EH (cell line): ENCODE measurements at places on chromosomes 12 and 14.

DNA sequence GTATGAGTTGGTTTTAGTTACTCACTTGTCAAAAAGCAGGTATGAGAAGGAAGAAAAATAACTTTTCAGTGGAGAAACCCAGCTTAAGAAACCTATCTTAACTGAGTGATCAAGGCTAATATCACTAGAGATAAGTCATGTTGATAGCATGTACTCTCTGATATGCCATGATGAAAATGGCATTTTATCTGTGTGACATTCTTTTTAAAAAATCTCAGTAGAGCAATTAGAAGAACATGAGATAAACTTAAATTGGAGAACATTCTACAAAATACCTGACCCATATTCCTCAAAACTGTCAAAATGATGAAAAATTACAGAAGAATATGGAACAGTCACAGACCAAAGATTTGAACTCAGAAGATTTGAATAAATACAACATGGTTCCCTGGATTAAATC lies 912.4 kb upstream of the ATXN7L3B start:
- DNase-seq = no peak

GRCh38 chr14:103142026-103142425 lies 18.8 kb downstream of the TNFAIP2 start:
- DNase-seq = no peak

GRCh38 chr14:70014406-70015095 lies 135.3 kb downstream of the SMOC1 start:
- DNase-seq = no peak

GRCh38 chr14:95240859-95241813 lies 78.6 kb downstream of the CLMN start:
- DNase-seq = no peak

- peak; percentile 73 for DNase-seq
Observed at GRCh38 chr12:124928095-124928911, 13.9 kb upstream of the UBC start.

DNA sequence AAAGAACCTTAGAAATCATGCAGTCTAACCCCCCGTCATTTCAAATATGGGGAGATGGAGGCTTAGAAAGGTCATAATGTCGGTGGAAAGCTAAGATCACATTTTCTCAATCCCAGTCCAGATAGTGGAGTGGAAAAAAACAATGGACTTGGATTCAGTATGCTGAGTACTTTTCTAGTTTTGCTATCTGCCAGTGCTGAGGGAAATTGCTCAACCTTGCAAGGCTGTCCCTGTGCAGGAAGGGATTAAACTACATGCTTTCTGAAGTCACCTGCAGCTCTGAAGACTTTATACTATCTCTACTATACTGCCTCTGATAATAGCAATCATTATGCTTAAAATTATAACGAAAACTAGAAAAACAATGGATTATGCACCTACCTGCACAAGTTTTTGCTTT lies 272.8 kb downstream of the LRIG3 start:
- no peak for DNase-seq

DNA sequence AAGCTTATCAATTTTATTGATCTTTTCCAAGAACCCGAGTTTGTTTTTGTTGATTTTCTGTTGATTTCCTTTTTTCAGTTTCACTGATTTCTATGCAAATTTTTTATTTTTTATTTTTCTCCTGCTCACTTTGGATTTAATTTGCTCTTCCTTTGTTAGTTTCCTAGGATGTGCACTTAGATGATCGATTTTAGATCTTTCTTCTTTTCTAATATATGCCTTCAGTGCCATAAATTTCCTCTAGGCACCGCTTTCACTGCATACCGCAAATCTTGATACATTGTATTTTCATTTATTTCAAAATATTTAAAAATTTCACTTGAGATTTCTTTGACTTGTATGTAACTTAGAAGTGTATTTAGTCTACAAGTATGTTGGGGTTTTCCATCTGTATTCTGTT lies 9.5 kb downstream of the TOGARAM1 start:
- DNase-seq = no peak

GRCh38 chr12:2613326-2614073 lies 181.3 kb upstream of the FKBP4 start:
- DNase-seq = peak; percentile 98

DNA sequence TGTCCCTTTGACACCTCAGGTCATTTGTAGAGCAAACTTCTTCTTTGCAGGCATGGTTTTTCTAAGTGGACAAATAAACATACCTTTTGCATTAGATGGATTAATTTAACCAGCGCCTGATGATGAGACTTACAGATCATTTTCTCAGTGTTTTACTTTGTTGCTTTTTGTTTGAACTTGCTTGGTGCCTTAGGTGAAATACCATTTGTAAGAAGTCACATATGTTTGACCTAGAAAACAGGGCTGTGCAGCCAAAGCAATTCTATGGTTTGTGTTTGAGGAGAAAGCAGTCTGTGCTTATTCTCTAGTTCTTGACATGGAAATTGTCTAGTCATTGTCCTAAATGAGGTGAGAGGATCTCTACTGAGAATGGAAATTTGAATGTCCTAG lies 111.1 kb downstream of the DIP2B start:
- DNase-seq = peak; percentile 81

DNA sequence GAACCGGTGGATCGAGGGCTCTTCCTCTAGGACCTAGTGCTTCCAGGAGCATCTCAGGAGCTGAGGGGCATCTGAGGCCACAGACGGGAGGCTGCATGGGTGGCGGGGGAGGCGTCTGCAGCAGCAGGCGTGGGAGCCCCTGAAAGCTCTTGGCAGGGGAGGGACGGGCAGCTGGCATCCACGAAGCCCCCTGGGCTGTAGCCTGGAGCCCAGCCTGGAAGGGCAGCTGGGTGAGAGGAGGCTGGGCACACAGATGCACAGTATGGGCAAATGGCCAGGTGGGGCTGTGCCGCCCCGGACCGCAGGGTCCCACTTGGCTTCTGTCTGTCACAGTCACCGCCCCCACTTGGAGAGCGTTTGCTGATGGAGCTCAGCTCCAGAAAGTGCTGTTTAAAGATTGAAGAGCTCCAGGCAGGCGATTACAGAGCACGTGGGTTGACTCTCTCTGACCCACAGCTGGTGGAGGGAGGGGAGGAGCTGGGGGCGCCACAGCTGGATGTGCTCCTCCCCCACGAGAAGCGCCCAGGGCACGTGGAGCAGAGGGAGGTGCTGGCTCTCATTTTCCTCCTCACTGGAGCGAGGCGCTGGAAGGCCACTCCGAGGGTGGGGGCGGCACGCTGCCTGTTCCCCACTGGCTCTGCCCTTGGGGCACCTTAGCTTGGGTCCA lies 155.0 kb upstream of the C14orf180 start:
- DNase-seq = no peak

DNA sequence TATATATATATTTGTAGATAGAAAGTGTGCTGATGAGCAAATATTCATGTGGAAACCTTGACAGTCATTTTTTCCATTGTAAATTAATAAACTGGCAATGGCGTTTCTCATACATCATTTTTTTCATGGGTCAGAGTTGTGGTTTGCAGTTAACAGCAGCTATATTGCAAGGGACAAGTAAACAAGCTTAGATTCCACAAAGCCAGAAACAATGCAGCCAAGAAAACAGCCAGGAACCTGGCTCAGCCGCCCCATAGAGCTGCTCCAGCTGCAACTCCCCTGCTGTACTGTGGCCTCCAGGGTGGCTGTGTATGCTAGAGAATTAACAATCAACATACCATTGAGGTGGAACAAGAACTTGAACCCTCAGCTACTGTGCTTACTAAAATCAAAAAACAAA lies 298.2 kb downstream of the TMEM132D start:
- no peak for DNase-seq

DNA sequence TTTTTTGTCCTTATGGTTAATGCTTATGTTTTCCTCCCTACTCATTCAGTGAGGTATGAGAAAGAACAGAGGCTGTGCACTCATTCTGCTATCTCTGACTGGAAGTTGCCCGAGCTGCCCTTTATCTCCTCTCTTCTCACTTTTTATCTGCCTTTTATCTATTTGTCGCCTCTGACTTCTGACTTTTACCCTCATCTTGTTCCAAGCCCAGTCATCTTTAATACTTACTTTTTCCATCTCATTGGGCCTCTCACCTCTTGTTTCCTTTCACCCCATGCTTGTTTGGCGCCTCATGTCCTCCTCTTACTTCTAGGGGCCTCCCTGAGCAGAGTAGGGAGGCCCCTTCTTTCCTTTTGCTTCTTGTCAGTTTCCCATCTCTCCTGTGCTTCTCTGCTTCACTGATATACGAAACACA lies 50.7 kb downstream of the DIP2B start:
- no peak for DNase-seq

DNA sequence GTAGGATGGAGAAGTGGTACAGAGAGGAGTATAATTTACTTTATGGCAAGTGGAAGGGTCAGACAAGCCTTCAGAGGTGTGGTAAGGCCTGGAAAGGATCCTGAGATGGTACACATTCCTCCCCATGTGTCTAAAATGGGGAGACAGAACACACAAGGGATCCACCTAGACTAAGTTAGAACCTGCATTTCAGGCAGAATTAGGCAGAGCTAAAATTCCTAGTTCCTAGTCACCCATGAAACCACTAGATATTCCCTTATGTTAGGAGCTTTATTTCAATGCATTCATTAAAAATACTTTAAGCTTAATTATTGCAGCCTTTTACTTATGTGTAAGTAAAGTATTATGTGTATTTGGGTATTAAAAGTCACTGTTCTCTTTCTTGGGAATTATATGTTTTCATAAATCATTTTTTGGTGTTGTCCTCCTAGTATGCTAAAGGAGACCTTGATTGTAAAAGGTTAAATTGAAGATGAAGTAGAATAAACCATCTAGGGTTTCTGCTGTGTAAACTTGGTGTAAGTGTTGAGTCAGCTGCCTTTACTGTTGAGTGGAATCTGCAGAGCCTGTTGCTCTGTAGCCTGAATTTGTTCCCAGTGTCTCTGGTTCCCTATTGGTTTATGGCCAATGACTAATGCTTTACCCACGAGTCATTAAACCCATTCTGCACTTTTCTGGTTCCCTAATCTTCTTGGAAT lies 423.2 kb downstream of the ATP23 start:
- DNase-seq = peak; percentile 100

- DNase-seq = peak; percentile 84
Observed at GRCh38 chr14:93133464-93133863, 17.7 kb upstream of the ITPK1 start.

GRCh38 chr12:29572464-29572863 lies 75.0 kb upstream of the OVCH1 start:
- DNase-seq = no peak

- no peak for DNase-seq
Observed at GRCh38 chr12:112163471-112163991, 38.2 kb downstream of the TRAFD1 start.

DNA sequence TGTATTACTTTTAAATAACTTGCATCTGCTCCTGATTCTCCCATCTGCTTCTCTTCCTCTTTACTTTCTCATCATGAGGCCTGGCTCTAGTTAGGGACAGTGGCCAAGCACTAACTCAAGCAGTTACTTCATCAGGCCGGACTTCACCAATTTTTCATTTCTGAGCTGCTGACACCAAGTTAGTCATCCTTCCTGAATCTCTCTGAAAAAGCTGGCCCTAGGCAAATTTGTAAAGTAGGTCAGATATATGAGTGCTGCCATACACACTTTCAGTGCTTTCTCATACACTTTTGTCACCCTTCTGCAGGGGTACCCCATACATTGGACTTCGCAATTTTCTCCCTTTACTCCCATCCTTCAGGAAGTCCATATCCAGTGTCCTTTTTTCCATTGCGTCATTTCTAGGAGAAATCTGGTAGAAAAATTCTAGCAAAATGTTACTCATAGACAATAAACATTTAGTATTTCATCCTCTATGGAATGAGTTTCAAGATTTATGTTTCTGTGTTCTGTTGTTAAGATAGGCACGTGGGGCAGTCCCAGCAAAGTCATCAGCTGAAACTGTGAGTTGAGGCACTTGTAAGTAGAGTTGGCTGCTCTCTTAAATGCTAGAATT lies 276.8 kb upstream of the TMPO start:
- DNase-seq = peak; percentile 26

- no peak for DNase-seq
Observed at GRCh38 chr14:28671425-28671824, 95.2 kb upstream of the FOXG1 start.

GRCh38 chr14:73741386-73741875 lies 27.2 kb upstream of the PNMA1 start:
- peak; percentile 82 for DNase-seq

DNA sequence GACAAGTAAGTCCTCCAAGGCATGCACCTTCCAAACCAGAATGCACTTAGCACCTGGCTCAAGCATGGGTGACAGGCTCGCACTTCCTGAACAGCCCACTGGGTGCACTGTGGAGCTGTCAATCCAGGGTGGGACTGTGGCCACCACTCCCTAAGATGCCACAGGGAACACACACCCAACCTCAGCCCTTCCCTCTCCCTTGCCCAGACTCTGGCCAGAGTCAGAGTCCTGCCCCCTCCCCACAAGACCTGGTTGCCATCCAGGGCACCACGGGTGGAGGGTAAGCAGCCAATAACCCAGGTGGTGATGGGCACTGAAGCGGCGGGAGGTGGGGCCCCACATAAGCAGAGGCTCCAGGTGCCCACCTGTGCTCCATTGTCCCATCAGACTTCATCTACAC lies 160.6 kb downstream of the MYRFL start:
- no peak for DNase-seq

DNA sequence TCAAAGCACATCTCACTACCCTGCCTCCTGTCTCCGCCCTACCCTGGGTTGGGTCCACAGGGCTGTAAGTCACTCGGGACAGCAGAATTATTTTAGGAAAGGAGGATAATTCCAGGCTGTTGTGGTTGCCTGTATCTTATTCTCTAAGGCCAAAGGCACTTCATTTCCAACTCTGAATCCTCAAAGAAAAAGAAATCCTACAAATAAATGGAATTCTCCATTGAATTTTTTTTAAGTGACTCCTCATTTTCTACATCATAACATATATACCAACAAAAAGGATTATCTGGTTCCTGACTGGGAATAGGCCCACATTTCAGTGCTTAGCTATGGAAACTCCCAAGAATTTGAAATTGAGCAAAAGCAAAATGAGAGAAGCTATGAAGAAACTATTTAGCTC lies 186.4 kb downstream of the ITPR2 start:
- peak; percentile 64 for DNase-seq

DNA sequence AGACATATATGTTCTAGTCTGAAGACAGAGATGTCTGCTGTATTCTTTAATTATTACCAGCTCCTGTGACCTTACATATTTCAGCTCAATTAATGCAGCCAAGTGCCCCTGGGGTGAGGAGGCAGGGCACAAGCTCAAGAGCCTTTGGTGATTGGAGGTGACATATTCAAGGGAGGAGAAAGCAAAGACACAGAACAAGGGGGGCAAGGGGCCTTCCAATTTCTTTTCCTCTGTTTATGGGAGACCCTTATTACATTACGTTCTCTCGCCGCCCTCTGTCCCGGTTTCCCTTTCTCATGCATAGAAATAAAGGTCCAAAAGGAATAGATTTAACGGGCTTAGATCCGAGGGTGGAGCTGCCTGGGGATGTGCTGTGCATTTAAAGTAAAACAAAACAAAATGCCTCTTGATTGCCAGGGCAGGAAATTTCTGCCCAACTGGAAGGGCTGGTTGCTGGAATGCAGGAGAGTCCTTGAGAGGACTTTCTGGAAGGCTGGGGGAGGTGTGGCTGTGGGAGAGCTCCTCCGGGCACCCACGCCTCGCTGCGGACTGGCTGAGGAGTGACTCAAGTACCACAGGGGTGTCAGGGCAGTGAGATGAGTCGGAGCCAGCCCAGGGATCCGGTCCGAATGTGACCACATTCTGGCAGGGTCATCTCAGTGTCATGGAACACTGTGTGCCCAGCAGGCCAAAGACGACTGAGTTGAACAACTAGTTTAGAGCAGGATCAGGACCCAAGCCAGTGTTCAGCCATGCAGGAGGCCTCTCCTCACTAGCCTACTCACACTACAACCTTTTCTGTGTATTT lies 32.1 kb upstream of the GSG1 start:
- DNase-seq = peak; percentile 94
